ENCODE measurements at places on chromosomes 1 and 21.
A peak's percentile ranks its signal among the peaks of the same experiment; 100 is the strongest.

DNA sequence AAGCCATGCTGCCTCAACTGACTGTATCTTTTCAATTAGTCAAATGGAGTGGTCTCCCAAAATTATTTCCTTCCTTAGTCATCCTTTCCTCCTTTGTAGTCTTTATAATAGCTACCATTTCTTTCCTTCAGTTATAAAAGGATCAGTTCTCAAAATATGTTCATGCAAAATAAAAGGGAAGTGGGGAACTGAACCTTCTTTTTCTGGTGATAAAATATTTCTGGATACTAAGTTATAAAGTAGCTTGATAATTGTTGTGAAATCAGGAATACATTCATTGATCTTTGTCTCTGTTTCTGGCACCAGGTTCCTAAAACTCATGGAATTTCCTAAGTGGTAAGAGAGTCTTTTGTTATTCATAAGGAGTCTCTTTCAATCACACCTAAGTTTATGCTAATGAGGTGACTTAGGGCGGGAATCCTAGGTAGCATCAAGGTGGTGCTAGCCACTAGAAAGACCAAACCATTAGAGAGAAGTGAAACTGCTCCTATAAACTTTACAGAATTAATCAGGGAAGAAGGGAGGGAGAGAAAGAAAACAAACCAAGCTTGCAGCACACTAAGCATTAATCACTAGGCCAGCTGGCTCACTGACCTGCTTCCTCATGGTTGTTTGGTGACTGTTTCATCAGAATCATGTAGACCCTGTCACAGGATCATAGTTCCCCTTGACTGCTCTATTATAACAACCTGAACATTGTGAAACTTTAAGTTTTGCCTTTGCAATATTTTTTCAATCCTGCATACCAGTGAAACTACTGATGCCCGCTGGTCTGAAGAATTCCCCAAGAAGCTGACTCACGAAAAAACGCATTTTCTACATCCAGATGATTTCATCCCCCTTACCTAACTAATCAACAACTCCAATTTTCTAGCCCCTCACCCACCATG is 161.6 kb upstream of the PTBP2 start:
- DNase-seq, result no peak

DNA sequence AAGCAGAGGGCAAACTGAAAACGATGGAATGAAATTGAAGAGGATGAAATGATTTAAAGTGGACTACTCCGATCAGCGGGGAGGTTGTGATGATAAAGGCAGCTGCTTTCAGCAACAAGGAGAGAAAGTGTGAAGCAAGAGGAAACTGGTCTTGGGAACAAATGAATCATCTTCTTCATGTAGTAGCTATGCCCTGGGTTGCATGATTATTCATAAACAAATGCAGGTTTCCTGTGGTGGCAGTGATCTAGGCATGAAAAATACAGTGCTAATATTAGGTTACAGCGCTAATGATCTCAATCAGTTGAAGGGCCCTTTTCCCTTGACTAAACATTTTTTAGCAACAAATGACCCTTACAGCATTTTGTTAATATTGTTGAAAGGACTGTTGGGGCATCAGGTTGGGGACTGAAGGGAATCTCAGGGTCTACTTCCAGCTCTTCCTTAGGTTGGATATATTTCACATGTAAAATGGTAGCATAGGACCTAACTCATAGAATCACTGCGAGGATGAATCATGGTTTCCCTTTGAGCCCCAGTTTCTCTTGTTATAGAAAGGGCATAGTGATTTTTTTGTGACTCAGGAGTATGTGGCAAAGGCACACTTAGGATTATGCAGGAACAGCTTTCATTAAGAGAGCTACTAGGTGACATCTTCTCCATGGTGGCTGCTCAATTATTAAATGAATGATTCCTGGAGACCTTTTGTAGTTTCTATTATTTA is 1.9 kb upstream of the ZFYVE9 start:
- DNase-seq, result peak; percentile 67

GRCh38 chr1:169146576-169147214 is 40.2 kb downstream of the ATP1B1 start:
- DNase-seq, result no peak

GRCh38 chr1:205508227-205508714 is 3.8 kb downstream of the CDK18 start:
- no peak for DNase-seq

DNA sequence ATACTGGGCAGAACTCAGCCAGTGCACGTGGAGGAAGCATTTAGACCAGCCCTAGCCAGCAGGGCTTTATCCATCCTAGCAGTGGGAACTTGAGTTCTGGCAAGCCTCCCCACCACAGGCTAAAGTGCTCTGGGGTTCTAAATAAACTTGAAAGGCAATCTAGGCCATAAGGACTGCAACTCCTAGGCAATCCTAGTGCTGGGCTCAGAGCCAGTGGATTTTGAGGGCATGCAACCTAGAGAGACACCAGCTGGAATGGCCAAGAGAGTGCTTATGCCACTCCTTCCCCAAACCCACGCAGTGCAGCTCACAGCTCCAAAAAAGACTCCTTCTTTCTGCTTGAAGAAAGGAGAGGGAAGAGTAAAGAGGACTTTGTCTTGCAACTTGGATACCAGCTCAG is 70.5 kb upstream of the APOBEC4 start:
- no peak for DNase-seq

DNA sequence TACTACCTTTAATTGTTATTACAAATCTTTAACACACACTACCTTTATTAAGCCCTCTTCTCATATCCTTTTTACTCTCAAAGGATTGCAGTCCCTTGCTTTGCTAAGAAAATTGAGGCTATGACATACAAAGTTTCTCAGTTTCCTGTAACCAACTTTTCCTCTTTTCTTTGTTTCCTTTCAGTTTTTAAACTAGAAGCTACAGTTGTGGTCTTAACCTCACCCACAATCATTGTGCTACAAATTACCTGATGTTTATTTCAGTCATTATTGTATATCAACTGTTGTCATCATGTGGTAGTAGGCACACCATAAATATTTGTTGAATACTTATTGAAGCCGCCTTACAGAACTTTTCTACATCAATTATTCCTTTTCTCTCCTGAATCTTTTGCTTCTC is 51.8 kb downstream of the SLAMF6 start:
- peak; percentile 34 for DNase-seq

DNA sequence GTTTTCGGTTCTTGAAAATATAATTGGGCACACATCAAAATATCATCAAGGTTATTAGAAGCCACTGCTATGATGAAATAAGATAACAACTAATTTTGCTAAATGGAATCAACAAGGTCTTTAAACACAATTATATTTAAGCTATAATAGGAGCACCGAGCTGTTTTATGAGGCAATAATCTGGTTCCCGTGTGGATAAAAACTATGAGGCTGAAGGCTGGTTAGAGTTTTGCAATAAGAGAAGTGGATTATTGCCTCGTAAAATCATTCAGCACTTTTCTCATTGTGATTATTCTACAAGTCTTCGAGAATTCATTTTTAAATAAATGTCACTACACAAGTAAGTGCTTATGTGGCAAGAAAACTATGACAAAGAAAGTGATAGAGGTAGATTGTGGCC is 975.7 kb upstream of the ADGRL2 start:
- no peak for DNase-seq

GRCh38 chr21:18646116-18646515 is 242.5 kb upstream of the TMPRSS15 start:
- no peak for DNase-seq

DNA sequence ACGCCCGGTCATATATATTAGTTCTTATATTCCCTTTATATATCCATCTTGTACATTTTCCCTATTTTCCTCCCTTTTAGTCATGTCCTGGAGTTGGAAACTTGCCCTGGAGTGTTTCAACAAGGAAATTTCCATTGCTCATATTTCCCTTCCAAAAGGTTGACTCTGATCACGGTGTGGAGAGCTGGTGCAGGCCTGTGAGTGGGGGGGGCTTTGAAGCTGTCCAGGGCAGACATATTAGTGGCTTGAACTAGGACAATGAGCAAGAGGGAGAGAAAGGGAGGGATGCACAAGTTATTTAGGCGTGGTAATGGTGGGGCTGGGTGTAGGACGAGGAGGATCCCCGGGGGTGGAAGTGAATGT is 30.4 kb upstream of the TMEM61 start:
- no peak for DNase-seq

- DNase-seq, result no peak
Measured at GRCh38 chr1:59328353-59328752, 31.5 kb downstream of the FGGY start.

- no peak for DNase-seq
Measured at GRCh38 chr1:184696403-184696802, 58.3 kb downstream of the EDEM3 start.

GRCh38 chr1:68706639-68707317 is 209.9 kb upstream of the DEPDC1 start:
- no peak for DNase-seq

DNA sequence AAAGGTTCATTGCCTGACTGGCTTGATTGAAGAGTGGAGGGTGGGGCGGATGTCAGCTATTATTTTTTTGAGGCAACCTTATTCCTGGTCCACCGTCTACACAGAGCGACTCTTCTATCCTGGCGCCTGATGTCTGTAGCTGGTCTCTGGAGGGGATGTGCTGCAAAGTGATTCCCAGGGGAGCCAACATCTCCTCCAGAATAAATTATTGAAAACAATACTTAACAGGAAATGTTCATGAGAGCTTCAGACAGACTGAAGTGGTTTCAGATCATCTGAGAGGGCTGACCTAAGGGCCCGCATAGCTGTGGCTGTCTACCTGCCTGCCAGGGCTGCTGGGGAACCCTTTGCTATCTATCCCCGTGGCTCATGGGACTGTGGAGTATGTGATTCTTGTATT is 66.7 kb downstream of the TEX35 start:
- no peak for DNase-seq
